ENCODE measurements at places on chromosomes 5 and 9. TPM values are rescaled to one million over a fixed set of nuclear protein-coding genes. Genes with fewer than 3 reads are reported as not detected.

DNA sequence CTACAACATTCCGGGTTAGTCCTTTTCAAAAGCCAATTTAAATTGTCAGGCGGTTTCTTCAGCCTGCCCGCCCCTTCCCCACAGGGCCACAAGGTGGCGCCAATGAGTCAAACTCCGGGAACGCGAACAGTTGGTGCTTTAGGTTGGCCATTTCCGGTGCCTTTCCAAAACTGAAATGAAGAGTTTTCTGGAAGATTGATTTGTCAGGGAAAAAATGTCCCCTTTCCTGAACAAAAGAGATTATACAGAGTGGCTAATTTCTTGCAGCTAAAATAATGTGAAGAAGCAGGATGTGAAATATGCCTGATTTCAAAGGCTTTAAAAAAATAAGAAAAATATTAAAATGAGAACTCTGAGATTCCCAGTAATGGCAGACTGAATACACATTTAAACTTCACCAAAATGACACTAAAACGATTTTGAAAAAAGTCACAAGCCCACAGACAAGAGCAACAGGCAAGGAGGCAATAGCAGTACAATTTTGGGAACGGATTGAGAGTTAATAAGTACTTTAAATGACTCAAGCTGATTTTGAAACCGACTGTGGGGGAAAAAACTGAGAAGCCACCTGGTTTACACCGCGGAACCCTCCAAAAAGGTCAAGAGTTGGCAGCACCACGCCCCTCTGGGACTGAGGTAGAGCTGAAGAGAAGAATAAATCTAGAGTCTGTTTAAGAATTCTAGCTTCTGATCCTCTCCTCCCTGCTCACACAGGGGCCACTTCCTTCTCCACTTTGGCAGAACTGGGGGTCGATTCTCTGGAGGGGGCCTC, 45.7 kb downstream of the SLC46A2 start:
- no peaks in the 10 kb centered on the region for H3K27me3 ChIP-seq
- H3K36me3 ChIP-seq: no peaks in the 10 kb centered on the region
- H3K4me1 ChIP-seq: peaks cover 7% of the 10 kb centered on the region
- peak; percentile 83 for DNase-seq

DNA sequence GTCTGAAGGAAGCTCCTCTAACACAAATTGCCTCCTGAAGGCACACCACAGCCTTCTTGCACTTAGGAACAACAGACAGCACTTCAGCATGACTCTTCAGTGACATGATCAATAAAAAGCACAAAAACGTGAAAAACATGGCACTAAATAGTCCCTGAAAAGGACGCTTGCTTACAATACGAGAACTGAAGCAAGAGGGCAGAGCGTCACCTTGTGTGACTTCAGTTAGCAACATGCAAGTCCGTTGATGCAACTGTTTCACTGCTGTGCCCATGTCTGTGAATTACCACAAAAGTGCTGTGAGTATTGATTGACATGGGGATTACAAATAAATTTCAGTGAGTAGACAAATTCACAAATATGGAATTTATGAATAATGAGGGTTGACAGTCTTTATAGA, 219.9 kb upstream of the GAS1 start:
- H3K27ac ChIP-seq: no peak overlapping the region
- no peaks in the 10 kb centered on the region for H3K27me3 ChIP-seq
- no peaks in the 10 kb centered on the region for H3K4me1 ChIP-seq
- no peaks in the 10 kb centered on the region for H3K36me3 ChIP-seq

DNA sequence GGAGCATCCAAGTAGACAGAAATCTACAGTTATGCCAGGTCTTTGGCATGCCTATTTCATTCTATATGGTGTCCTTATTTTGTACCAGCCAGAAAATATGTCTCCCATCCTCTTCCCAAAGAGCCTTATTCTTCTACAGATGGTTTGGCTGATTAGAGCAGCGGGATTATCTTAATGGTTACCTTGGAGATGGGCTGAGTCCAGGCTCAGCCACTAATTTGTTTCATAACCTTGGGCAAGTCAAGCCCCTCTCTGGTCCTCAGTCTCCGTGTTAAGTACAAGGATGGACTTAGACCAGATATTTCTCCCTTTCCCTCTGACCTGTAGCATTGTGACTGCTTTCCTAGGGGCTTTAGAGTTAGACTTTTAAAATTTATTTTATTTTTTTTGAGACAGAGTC, 11.1 kb upstream of the GLE1 start:
- H3K27ac ChIP-seq: no peak overlapping the region
- peaks cover 5% of the 10 kb centered on the region for H3K36me3 ChIP-seq
- no peaks in the 10 kb centered on the region for H3K4me1 ChIP-seq
- no peak for DNase-seq
- no peaks in the 10 kb centered on the region for H3K27me3 ChIP-seq

GRCh38 chr5:159214486-159215271, 5.3 kb upstream of the RNF145 start:
- H3K4me1 ChIP-seq: peaks cover 6% of the 10 kb centered on the region
- no peaks in the 10 kb centered on the region for H3K36me3 ChIP-seq
- no peak overlapping the region for H3K27ac ChIP-seq
- no peak overlapping the region for H3K4me3 ChIP-seq

DNA sequence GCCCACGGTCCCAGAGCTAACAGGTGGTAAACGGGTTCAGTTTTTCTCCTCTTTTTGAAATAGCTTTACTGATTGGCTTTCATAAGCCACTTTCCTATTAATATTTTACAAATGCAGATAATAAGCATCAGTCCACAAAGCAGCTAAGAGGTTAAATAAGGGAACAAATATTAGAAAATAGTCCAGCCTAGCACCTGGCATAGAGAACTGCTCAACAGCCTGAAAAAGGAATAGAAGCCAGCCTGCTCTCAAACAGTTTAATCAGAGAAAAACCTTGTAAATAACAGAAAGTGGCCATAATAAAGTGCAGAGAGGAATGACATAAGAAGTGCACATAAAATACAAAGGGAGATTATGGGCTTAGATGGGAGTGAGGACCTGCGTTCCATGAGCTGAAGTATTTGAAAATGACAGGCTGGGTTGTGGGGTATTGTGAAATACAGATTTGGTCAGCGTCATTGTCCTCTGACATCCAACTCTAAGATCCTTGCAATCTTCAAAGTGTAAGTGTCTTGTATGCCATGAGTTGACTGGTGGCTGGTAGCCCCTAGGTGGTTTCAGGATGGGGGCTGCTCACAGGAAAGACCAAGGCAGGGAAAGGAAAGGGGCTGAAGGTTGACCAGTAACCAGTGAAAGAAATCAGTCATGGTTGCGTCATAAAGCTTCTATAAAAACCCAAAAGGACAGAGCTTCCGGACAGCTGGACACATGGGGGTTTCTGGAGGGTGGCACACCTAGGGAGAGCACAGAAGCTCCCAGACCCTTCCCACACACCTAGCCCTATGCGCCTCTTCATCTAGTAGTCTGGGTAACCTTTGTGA, 32.4 kb downstream of the MYO10 start:
- no peaks in the 10 kb centered on the region for H3K36me3 ChIP-seq
- H3K27ac ChIP-seq: no peak overlapping the region
- H3K27me3 ChIP-seq: no peaks in the 10 kb centered on the region
- DNase-seq: no peak
- H3K4me3 ChIP-seq: no peak overlapping the region

- H3K4me3 ChIP-seq: no peak overlapping the region
- H3K36me3 ChIP-seq: no peaks in the 10 kb centered on the region
- DNase-seq: no peak
- no peaks in the 10 kb centered on the region for H3K27me3 ChIP-seq
- no peak overlapping the region for H3K27ac ChIP-seq
- no peaks in the 10 kb centered on the region for H3K4me1 ChIP-seq
These were observed 194.7 kb downstream of the MED10 start for GRCh38 chr5:6183391-6184390.

DNA sequence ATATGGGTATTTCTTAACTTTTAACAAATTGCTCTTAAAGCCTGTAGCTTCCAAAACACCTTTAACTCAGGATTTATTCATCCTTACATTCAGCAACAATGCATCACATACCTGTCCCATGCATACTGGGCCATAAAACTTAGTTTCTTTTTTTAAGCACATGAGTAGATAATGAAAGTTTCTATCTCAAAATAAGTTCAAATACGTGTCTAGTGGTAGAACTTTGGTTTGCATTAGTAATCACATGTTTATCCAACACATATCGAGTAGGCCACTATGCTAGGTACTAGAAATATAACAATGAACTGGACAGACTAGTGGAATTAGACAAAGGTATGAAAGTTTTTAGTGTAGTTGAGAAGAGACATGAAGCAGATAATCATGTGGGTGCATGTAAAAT, 99.6 kb downstream of the DOCK2 start:
- H3K4me3 ChIP-seq: no peak overlapping the region
- DNase-seq: no peak
- no peak overlapping the region for H3K27ac ChIP-seq
- no peaks in the 10 kb centered on the region for H3K4me1 ChIP-seq

GRCh38 chr9:121700832-121701419, 49.5 kb downstream of the DAB2IP start:
- H3K36me3 ChIP-seq: no peaks in the 10 kb centered on the region
- no peak overlapping the region for H3K4me3 ChIP-seq
- no peak for DNase-seq
- H3K27ac ChIP-seq: peak overlapping the region; percentile 74
- H3K27me3 ChIP-seq: no peaks in the 10 kb centered on the region

GRCh38 chr5:135032999-135033861, 798 bp downstream of the PITX1 start:
- H3K4me1 ChIP-seq: peaks cover 27% of the 10 kb centered on the region
- H3K27me3 ChIP-seq: peaks cover 79% of the 10 kb centered on the region
- H3K36me3 ChIP-seq: no peaks in the 10 kb centered on the region
- peak; percentile 13 for DNase-seq

- H3K36me3 ChIP-seq: no peaks in the 10 kb centered on the region
- H3K4me1 ChIP-seq: no peaks in the 10 kb centered on the region
- H3K4me3 ChIP-seq: no peak overlapping the region
- H3K27ac ChIP-seq: no peak overlapping the region
- no peak for DNase-seq
These were observed 36.6 kb upstream of the ZNF366 start for GRCh38 chr5:72543811-72544210.

The CACNA1B gene
- total RNA-seq: 0.13 TPM

The INPP5E gene
- 21.3 TPM for total RNA-seq

The MUSK gene
- 0.22 TPM for total RNA-seq

The ANKRD34B gene
- not detected for total RNA-seq

The ADAMTS12 gene
- 2.2 TPM for total RNA-seq

The EQTN gene
- total RNA-seq: not detected

The TLX3 gene
- total RNA-seq: not detected

Data from thyroid gland (tissue), 4 donors.